ENCODE measurements at places on chromosomes 7 and 10.

- DNase-seq, result peak; percentile 0
These were observed 437.5 kb upstream of the MBL2 start for GRCh38 chr10:53209944-53210611.

DNA sequence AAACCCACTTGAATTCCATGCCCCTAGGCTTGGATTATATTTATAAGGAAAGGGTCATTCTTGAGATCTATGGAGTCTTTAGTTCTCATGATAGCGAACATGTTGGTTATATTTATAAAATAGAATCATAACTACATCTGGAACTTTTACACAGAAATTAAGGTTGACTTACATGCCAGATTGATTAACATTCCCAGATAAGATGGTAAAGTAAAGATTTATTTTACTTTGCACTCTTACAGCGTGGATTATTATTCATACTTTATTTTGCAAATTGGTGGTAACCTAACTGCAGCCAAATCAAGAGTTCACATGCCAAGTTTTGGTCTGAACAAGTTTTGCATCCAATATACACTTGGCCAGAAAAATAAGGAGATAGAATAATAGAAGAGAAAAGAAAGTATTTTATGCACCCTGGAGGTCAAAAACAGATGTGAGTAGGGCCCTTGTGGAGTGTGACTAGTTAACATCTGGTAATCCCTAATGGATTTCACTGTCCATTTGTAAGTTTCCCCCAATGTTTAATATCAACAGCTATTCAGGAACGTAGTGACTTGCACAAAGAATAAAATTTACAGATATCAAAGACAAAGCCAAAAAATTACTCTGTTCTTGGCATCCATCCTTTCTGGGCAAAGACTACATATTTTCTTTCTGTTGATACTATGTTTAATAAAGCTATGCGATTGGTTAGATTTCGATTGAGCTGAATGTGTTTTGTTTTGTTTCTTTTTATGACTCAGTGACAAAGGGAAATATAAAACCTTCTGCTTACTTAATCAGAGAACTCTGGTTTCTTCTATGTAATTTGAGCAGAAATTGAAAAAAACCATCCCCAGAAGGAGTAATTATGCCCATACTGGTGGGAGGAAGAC, 10.1 kb upstream of the TMEM26 start:
- peak; percentile 95 for DNase-seq

- DNase-seq, result no peak
These were observed 5.1 kb upstream of the LRRC4 start for GRCh38 chr7:128036226-128036940.

DNA sequence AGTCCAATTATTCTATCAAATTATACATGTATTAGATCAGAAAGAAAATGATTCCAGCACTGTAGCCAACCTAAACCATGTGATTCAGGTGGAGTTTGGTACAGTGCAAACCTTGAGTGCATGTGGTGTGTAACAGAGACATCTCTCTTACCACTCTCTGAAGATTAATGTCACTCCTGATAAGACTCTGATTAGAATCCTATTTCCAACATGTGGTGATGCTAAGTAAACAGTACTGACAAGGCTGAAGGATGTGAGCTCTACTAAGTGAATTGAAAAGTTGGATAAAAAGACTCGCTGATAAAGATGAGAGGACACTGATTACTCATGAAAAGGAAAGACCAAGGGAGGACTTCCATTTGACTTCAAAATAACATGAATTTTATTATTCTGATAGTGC, 232.0 kb downstream of the SDK1 start:
- no peak for DNase-seq

- no peak for DNase-seq
These were observed 123.4 kb upstream of the CALCR start for GRCh38 chr7:93697901-93698300.

DNA sequence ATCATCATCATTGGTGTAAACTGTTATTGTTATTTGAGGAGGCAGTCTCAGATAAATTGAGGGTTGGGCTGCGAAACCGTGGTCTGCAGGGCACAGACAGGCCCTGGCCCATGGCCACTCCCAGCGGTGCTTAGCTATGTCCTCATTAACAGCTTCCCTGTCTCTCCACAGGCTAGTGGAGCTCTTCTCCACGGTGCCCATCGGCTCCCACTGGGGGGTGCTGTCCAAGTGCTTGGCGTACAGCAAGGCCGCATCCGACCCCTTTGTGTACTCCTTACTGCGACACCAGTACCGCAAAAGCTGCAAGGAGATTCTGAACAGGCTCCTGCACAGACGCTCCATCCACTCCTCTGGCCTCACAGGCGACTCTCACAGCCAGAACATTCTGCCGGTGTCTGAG, 21.6 kb downstream of the GPR26 start:
- no peak for DNase-seq

GRCh38 chr7:115728518-115728917, 302.0 kb downstream of the TFEC start:
- no peak for DNase-seq

DNA sequence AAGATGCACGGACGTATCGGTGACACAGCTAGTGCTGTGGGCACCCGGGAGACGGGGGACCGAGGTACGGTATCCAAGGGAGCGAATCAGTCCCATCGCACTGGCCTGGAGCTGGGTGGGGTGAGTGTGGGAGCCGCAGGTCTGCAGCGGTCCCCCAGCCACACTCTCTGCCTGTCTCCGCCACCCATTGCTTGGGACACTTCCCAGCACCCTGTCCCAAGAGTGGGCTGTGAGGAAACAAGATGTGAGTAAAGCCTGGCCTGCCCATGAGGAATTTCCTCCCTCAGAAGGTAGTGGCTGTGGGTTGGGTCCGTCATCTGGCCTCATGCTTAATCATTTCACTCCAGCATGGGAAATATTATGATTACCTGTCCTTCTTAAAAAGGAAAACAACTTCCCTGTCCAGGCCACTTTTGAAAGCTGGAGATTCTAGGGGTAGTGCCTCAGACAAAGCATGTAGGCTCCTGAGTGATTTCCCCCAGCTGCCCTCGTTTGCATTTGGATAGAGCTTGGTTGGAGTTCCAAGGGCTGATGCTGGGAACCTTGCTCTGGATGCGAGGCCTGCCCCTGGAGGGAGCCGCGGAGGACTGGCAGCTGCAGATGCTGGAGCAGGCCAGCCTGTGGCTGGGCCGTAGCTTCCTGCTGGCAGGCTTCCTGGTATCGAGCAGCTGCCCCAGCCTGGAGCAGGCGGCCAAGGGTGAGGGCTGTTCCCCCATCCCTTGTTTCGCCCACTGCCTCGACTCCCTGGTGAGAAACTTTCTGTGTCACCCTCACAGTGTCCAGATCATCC, 6.2 kb upstream of the ACTR3C start:
- DNase-seq, result no peak

GRCh38 chr7:2923886-2924574, 79.9 kb upstream of the GNA12 start:
- DNase-seq, result no peak

DNA sequence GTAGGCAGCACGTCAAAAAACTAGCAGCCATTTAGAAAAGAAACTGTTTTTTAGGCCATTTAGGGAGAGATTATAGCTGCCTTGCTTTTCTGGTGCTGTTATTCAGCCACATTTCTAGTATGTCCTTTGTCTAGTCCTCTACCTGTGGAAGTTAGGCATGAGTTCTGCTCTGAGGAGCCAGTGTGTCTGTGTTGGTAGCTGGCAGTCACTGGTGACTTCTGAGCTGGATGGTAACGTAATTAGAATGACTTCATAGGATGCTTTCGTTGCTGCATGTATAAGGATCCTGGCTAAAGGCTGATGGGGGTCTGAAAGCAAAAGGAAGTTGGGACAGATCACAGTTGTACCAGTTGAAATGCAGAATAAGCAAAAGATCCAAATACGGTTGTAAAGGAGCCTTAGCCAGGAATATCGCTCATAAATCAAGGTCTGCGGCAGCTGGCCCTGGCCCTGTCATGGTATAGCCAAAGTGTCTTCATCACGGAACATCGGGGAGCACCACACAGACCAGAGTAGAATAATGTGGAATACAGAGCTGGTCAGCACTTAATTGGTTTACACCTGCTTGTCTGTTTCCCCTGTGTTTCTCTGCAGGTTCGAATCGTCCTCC, 226.7 kb downstream of the EXOC4 start:
- DNase-seq, result no peak

DNA sequence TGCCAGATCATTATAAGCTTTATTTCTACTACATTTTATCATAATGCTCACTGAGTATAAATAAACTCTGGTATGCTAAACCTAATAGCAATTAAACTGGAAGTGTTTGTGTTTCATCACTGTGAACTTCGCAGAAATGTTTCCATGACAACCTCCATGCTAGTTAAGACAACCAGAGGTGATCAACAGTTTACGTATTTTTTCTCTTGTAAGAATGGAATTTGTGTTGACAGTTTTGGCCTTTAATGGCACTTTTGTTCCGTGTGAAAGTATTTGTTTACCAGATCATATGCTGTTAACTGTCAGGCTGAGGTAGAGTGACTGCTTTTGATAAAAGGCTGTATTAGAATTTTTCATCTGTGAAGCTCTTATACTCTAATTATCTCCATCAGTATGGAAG, 212.1 kb upstream of the PPP1R3A start:
- no peak for DNase-seq

DNA sequence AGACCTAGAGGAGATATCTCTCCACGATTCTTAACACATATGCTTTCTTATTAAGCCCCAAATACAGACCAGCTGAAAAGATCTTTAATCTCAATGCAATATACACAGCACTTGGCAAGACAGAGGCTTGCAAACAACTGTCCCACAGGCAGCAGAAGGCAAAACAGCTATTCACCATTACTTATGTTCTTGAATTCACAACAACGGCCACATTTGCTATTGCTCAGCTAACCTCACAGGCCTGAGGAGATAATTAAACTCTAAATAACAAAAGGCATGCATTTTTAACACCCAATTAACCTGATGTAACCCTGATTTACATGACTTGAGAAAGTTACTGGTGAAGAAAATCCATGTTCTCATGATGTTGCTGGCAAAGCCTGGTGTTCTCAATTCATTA, 216.4 kb downstream of the CRPPA start:
- no peak for DNase-seq

GRCh38 chr7:38748056-38748610, 117.0 kb upstream of the AMPH start:
- peak; percentile 64 for DNase-seq

GRCh38 chr10:99648717-99649116, 10.6 kb upstream of the ENTPD7 start:
- DNase-seq, result no peak

- peak; percentile 21 for DNase-seq
These were observed 181.3 kb downstream of the CHN2 start for GRCh38 chr7:29375641-29376562.

- no peak for DNase-seq
These were observed 217.7 kb upstream of the AOAH start for GRCh38 chr7:36942025-36942424.

DNA sequence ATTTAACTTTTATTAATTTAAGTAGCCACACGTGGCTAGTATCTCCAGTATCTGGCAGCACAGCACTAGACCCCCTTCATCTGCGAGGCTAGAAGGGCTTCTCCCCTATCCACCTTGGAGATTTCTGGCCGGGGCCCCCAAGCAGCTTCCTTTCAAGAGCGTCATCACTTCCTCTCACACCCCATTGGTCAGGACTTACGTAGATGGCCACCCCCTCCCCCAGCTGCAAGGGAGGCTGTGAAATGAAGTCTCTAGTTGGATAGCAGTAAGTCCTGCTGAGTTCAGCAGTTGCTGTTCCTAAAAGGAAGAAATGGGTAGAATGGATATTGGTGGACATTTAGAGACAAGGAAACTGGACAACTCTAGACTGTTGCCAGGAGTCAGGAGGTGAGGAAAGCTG, 33.8 kb upstream of the COMTD1 start:
- no peak for DNase-seq

DNA sequence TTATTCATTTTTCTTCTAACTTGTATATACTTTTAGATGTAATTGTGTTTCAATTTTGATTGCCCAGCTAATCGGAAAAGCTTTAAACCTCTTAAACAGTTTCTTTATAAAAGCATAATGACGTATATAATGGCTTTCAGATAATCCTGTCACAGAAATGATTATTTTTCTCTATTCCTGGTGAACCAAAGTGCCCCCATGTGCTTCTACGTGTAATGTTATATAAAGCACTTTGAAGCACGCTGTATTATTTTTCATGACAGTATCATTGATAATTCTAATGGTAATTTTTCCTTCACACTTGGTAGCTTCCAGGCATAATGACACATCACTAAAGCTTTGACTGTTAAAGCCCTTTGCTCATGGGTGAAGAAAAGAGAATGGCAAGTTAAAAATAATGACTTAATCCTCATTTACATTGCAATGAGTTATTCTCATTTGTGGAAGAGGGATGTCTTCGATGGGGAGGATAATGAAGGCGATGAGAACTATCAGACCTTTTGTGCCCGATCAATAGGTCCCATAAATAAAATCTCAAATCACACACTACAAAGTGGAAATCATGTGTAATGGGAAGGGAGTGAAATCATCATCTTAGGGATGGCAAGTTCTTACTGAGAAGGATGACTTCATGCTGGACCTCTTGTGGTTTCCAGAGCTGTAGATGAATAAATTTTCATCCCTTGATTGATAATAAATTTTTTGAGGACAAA, 460.1 kb downstream of the DPP6 start:
- no peak for DNase-seq

GRCh38 chr10:28684157-28684985, 7.0 kb downstream of the BAMBI start:
- DNase-seq, result no peak

DNA sequence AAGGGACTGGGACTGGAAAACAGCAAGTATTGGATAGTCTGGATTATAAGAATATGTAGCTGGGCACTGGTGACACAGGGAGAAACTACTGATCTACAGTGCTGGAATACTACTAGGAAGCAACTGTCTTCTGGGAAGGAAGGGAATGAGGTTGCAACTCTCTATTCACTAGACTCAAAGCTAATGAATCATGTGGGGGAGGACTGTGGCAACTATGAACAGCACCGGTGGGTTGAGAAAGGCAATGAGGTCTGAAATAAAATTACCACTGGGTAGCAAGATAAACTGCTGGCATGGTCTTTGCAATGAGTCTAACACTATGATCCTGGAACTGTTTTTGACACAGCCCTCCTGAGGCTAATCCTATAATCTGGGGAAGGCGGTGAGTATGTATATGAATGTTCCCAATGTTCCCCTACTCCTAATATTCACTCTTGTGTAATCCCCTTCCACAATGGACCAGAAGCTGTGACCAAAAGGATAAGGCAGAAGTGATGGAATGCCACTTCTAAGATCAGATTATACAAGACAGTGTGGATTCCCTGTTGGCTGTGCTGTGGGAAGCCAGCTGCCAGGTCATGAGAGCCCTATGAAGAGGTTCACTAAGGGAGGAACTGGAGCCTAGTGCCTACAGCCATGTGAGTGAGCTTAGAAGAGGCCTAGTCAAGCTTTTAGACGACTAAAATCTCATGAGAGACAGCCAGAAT, 101.3 kb upstream of the DNAJB12 start:
- peak; percentile 9 for DNase-seq

GRCh38 chr10:84156768-84157167, 16.8 kb upstream of the GPR15LG start:
- DNase-seq, result peak; percentile 47

GRCh38 chr10:46224414-46224682, 62.4 kb upstream of the ANTXRL start:
- no peak for DNase-seq

All from fibroblast of mammary gland (primary cell).